Stimulated activated memory B cell treated with anti-CD40 and anti-IgM and Interleukin-4, amounts not matched to agents 10 μg/mL and 1 μg/mL and 100 μg/mL, for 72 hours (primary cell): ENCODE measurements at places on chromosomes 1 and 21.
A peak's percentile ranks its signal among the peaks of the same experiment; 100 is the strongest.

GRCh38 chr1:145985502-145986439 is 10.6 kb downstream of the TXNIP start:
- no peak for ATAC-seq

GRCh38 chr1:14809191-14809981 is 210.9 kb downstream of the KAZN start:
- ATAC-seq = no peak

DNA sequence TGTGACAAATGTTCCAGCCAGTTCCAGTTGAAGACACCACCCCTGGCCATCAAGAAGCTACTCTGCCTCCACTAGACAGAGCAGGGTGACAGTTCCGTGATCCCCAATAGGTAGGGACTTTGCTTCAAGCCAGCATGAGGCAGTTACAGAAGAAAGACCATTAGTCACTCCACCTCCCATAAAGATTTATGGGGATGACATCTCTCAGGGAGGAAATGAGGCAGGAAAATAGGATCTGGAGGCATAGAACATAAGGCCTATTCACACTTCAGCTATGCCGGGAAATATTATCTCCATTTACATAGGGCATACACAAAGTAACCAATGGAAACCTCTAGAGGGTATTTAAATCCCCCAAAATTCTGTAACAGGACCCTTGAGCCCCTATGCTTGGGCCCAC is 3.5 kb upstream of the GBP7 start:
- no peak for ATAC-seq

DNA sequence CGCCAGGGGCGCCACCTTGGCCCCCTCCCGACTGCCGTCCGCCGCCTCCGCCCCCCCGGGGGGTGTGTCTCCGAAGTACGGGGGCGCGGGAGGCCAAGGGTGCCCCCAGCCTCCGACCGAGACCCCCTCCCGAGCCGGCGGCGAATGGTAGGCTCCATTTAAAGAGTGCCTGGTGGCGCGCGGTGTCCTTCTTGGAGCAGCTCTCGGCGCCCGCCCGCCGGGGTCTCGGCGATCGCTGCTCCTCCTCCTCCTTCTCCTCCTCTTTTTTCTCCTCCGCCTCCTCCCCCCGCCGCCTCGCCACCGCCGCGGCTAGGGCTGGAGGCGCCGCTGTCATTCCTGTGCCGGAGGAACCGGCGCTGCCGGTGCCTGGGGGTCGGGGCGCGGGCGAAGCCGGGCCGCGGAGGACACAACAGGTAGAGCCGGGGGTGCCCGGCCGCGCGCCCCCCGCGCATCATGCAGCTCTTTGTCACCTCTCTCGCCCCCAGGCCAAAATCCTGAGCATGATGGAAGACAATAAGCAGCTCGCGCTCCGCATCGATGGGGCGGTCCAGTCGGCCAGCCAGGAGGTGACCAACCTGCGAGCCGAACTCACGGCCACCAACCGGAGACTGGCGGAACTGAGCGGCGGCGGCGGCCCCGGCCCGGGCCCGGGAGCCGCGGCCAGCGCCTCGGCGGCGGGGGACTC is at the start of gene KAZN:
Gene KAZN, plus strand, starts transcription at position 188 of the 685 bp plus-strand sequence.
- peak; percentile 5 for ATAC-seq

GRCh38 chr1:64686828-64687724 is 57.8 kb upstream of the RAVER2 start:
- ATAC-seq = no peak

GRCh38 chr1:9852410-9853248 is 28.9 kb upstream of the CLSTN1 start:
- no peak for ATAC-seq

GRCh38 chr1:155062702-155063411 is 683 bp upstream of the EFNA4 start:
- peak; percentile 64 for ATAC-seq

- no peak for ATAC-seq
Measured at GRCh38 chr1:245019910-245020486, 134.8 kb upstream of the KIF26B start.

GRCh38 chr1:185315445-185316071 is 1.5 kb downstream of the IVNS1ABP start:
- no peak for ATAC-seq

GRCh38 chr1:92342401-92342800 is 43.5 kb downstream of the RPAP2 start:
- no peak for ATAC-seq

DNA sequence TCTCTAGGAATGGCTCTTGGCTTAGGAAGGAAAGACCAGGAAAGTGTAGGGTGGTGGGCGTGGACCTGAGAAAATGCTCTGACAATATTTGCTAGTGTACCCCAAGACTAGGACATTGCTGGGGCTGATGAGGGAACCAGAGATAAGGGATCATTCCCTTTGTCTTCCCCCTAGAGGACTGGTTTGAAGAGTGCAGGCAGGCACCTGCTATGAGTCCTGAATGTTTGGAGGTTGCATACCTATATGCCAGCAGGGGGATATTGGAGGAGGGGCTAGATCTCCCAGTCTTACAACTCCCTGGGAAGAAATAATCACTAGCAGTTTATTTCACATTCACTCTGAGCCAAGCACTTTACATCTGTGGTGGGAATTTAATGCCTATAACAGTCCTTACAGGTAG is 6.0 kb upstream of the BCL10 start:
- ATAC-seq = no peak

DNA sequence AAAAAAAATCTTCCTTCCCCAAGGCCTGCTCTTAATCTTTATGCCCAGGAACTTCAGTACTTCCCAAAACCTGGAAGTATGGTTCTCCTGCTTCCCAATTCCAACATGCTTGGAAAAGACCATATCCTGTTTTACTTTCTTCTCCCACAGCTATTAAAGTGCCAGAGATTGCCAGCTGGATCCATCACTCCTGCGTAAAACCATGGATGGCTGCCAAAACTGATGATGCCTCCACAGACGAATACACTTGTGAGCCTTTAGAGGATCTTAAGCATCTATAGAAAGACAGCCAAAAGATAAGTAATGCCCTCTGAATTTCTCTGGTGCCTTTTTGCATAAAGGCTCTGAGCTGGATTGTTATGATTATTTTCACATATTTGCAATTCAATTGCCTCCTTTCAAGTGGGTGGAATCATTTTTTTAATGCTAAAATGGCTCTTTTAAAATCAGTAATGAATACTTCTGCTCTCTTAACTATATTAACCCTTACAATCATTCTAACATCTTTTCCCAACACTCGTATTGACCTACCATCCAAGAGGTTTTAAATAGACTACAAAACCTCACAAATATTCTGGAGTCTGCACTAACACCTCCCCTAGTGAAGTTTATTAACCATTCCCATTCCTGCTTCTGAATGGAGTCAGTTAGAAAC is 1807.8 kb downstream of the BRINP3 start:
- no peak for ATAC-seq

GRCh38 chr1:151156515-151156819 is at the start of gene TNFAIP8L2:
Gene TNFAIP8L2 (plus strand): TSS chr1:151156649. CDS start chr1:151158698, 2,049 bp downstream.
- ATAC-seq = peak; percentile 94

GRCh38 chr1:63112155-63112900 is 210.0 kb upstream of the FOXD3 start:
- ATAC-seq = no peak
